Kidney capillary endothelial cell (primary cell): ENCODE measurements at places on chromosomes 1 and 21.

GRCh38 chr1:240424740-240425464, 187.1 kb downstream of the GREM2 start:
- no peak for DNase-seq

GRCh38 chr21:36004441-36004840, 55.9 kb downstream of the SETD4 start:
- no peak for DNase-seq

GRCh38 chr1:215262106-215262505, 179.6 kb downstream of the KCNK2 start:
- DNase-seq = no peak

DNA sequence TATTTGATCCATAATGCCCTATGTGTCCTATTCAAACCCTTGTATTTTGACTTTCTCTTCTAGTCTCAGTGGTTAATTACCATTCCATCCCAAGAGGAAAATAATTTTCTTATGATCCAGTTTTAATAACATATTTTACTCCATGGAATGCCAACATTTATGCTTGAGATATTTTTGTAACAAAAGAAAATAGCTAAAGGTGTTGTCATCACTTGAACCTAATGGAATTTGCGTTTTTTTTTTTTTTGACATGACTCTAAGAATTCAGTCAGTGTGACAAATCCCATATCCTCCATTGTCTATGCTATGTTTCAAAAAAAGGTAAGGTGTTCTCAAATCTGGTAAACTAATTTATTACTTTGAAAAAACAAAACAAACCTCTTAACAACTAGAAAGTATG, 324.1 kb upstream of the ADAMTS5 start:
- DNase-seq = peak; percentile 10

- peak; percentile 83 for DNase-seq
Observed at GRCh38 chr1:32939655-32940371, 24.8 kb downstream of the RNF19B start.

DNA sequence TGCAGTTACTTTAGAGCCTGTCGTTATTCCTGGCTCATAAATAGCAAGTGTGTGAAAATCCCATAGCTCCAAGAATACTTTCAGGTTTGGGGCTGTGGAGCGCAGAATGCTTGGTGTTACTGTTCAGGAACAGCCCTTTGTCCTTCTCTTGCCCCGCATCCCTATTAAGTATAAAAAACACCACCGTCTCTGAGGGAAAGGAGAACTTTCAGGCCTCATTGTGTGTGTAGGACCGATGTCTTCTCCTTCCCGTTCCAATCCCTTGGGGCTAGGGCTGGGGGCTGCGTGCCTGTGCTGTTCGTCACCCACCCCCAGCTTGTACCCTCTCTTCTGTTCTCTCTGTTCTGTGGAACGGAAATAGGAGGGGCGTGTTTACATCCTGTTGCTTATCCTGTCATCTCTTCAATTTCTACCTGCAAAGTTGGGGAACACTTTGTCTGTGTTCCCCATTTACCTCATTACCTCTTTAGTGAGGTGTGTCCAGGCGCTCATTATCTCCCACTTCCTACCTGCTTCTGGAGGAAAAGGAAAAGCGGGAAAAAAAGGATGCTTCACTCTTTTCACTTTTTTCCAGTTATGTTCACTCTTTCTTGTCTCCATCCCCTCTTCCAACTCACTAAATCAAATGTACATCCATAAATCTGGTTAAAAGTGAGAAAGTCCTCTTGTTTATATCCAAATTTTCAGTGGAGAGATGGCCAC, 788 bp upstream of the TXNIP start:
- DNase-seq = no peak

GRCh38 chr1:114207635-114208034, 54.0 kb upstream of the SYT6 start:
- no peak for DNase-seq

DNA sequence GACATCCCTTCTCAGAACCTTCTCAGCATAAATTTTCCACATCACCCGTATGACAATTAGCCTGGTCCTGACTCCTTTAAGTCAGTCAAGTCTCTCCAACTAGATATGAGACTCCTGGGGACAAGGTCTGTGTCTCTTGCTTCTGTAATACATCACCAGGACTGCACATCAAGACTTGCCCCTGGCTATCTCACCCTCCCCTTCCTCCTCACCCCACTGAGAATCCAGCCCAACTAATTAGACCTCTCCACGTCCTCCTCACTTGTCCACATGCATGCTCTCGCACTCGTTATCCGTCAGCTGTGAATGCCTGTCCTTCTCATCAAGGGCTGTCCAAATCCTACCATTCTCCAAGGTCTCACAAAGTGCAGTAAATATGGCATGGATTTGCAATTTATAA, 542.8 kb downstream of the PTPRU start:
- no peak for DNase-seq

- no peak for DNase-seq
Observed at GRCh38 chr1:118912574-118912973, 75.6 kb downstream of the TBX15 start.

GRCh38 chr1:156458181-156458503, 42.4 kb downstream of the MEF2D start:
- DNase-seq = no peak

DNA sequence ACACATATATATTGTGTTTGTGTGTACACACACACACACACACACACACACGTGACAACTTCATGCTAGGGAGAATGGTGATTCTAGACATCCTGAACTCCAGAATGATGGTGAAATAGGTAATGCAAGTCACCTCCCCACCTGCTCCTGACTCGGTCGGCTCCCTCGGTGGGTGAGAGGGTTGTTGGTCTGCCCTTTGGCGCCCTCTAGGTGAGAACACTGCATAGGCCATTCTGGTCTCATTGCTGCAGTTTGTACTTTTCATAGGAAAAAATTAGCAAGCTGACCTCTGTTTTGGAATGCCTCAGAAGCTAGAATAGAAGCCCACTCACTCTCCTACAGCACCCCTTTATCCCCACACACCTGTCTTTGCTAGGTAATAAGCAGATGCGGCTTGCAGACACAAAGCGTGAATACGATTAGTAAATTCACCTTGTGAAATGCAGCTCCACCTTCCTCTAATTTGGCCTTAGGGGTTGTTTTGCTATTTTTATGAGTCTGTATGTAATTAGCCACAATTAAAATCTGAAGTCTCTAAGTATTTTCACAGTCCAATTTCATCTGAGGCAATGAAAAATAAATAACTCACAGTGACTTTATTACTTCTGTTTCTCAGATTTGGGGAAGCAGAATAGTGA, 130.0 kb upstream of the KCNJ15 start:
- DNase-seq = peak; percentile 30

DNA sequence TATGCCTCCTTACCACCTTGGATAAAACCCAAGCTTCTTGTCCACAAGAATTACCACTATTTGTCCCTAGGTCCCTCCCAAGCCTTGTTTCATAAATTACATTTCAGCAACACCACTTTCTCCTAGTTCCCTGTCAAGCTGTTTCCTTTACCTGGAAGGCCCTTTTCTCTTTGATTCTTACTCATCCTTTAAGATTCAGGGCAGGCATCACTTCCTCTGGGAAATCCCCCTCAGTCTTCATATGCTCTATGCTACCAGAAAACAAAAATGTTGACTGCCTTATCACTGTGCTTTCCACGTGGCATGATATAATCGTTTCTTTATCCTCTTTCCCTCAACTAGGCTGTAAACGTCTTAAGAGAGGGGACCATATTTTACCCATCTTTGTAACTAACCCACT, 102.7 kb downstream of the LYST start:
- no peak for DNase-seq

GRCh38 chr1:59427155-59427554, 130.3 kb downstream of the FGGY start:
- DNase-seq = no peak

GRCh38 chr1:156999596-157000320, 45.8 kb downstream of the ARHGEF11 start:
- no peak for DNase-seq

DNA sequence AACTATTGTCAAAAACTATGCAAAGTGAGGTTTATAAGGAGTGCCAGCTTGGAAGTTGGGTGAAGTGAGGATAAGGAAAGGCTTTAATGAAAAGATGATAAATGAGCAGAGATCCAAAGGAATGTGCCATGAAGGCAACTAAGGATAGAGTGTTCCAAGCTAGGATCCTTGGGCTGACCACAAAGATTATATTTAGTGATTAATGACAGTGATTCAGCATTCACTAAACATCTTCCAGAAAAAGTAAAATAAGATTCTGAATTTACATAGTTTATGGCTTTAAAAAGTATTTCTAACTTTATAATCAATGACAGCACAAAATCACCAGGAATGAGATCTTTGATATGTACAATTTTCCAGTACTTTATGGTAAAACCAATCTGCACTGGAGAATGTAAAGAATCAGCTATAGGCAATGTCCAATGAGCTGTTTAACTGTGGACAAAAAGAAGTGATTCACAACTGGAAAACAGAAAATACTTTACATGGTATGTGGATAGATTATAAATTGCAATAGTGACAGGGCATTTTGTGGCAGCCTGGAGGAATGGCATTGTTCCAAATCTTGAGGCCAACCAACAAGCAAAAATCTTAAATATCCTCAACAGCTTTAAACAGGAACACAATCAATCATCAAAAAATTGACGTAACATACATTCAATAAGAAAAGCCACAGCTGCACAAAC, 91.2 kb upstream of the KCTD3 start:
- DNase-seq = no peak
